Spleen (tissue), 13 donors: ENCODE measurements at places on chromosomes 12 and 14. TPM values are rescaled to one million over a fixed set of nuclear protein-coding genes. Genes with fewer than 3 reads are reported as not detected.

The TSPAN8 gene
- 0.21 TPM for polyA plus RNA-seq

The TMEM253 gene
- 0.15 TPM for polyA plus RNA-seq

The CRACR2A gene
- 3.3 TPM for polyA plus RNA-seq

The TECPR2 gene
- 1.2 TPM for polyA plus RNA-seq

The RIPK3 gene
- 14.7 TPM for polyA plus RNA-seq

The DUSP16 gene
- polyA plus RNA-seq: 2.2 TPM

DNA sequence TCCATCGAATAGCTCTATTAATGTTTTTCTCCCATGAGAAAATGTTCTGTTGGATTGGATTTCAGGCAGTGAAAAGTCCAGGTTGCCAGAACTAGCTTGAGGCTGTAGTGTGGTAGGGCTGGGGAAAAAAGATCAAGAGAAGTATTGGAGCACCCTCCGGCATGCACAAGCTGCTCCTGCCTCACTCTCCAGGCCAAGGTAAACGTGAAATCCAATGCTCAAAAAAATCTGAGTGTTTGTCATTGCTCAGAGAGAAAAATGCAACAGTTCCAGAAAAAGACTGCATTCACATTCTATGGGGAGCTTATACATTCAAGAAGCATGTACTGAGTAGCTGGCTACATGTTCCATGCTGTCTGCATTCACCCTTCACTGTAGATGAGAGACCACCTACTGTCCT, 680.9 kb upstream of the TBX3 start:
- no peak for DNase-seq

DNA sequence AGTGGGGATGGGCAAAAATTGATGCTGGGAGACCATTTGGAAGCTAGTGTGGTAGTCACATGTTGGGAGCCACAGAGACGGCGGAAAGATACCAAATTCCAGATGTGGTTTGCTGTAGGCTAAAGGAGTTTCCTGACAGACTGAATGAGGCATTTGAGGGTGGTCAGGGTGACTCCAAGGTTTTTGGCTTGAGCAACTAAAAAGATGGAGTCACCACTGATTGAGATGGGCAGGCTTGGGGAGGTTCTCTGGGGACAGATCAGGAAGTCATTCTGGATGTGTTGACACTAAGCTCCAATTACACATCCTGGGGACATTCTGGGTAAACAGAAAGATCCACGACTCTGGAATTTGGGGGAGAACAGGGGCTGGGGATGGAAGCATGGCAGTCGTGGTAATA, 15.5 kb upstream of the SERPINA9 start:
- no peak for DNase-seq

- no peak for DNase-seq
Observed at GRCh38 chr14:69845787-69846186, 33.4 kb upstream of the SMOC1 start.

DNA sequence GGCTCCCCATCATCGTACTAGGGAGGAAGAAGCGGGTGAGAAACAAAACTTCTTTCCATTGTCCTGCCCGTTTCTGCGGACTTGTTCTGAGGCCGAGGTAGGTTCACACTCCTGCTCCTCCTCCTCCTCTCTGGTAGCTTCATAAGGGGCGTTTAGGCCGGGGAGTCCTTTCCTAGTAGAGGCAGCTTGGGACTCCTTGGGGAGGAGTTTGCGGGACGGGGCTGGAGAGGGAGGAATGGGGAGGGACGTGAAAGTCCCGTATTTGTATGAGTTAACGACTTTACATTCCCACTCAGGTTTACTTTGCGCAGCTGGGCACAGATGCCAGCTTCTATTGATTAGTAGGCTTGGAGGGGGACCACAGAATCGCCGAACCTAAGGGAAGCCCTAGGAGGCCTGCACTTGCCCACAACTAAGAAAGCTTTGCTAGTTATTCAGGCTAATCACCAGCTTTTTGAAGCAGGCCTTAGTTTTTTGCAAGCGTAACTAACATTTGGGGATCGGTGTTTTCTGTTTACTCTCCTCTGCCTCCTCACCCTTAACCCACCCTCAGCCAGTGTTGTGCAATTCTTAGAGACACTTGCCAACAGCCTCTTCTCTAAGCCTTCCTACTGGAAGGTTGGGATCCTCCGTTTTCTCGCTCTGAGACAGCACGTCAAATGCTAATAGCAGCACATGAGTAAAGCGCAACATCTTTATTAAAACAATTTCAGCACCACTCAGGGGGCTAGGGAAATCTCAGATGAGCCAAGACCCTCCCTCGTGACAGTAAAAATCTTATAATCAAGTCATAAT, 499 bp downstream of the RNASE4 start:
- DNase-seq: no peak

- no peak for DNase-seq
Observed at GRCh38 chr12:70648831-70649230, 11.6 kb upstream of the PTPRB start.

DNA sequence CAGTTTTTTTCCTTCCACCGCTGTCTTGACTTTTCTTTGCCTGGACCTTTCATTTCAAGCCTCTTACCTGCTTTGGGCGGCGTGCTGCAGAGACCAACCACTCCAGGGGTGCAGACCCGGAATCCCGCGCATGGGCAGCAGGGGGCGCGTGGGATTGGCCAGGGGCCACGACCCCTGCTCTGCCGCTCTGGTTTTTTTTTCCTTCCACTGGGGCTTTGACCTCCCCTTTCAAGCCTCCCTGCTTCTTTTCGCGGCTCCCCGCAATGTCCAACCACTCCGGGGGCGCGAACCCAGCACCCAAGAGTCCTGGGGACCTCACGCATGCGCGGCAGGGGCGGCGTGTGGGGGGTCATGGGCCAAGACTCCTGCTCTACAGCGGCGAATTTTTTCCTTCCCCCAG, 325.1 kb downstream of the ALG10 start:
- no peak for DNase-seq

DNA sequence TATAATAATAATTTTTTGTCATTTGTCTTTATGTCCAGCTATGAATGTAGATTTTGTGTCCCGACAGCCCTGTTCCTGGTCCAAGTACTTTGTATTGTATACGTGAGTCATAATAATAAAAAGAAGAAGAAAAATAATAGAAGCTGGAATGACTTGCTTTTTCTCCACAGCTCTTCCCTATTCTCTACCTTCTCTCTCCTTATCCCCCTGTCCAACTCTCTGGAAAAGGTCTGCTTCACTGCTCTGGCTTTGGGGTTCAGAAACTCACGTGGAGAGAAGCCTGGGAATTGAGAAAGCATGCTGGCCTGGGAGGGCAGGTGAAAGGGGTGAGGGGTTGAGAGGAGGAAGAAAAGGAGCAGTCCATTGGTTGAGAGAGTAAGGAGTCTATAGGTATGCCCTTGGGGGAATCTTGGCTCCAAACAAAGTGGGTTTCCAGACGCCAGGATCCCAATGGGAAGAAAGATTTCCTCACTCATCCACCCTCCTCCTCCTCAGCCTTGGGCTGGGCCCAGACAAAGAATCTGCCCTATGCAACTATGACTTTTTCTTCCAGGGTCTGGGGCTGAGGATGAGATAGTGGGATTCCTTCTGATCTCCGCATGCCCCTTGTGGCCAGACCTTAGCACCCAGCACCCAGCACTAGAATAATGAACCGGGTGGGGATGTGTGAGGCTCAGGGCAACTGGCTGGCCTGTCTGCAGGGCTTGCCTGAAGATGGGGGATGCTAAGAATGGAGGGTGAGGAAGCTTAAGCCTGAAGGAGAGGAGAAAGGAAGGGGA, 4.0 kb downstream of the HOXC8 start:
- no peak for DNase-seq

DNA sequence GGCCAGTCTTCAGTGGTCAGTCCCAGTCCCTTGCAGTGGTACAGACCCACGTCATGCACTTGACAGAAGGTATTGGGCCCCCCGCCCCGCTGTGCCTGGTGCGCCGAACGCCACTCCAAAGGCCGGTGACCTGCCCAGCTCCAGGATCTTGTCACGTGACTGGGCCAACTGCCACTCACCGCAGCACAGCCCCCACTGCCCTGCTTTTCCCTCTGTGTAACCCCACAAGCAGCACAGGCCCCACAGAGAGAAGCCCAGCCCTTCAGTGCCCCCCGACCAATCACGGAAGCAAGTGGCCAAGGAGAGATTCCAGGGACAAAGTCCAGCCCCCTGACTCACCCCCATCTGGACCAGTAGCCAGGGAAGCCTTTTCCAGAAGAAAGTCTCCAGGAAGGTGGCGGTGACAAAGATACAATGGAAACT, 498 bp downstream of the GPR132 start:
- DNase-seq: peak; percentile 92

GRCh38 chr12:124314207-124314606, 19.3 kb downstream of the RFLNA start:
- no peak for DNase-seq

DNA sequence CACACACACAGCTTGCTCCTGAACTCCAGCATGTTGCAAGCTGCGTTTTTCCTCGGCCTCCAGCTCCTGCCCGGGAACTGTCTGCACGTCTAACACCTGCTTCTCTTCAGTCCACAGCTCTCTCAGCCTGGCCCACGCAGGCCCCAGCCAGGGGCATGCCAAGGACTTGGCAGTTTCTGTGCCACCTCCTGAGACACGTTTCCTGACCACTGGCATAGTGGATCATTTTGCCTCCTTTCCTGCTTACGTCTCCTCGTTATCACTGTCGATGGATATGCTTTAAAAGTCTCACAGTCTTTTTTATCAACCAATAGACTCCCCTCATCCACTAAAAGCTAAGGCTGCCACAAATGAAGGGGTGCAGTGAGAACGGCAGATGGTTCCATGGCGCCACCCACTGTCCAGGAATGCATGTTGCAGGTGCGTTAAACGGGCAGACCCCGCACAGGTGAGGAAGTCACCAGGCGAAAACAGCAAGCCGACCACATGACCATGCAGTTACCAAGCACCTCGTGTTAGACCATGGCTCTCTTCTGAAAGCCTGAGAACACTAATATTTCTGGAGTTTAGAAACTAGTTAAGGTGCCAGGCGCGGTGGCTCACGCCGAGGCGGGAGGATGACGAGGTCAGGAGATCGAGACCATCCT, 14.7 kb upstream of the TEAD4 start:
- peak; percentile 77 for DNase-seq

GRCh38 chr12:43895580-43896206, 59.8 kb downstream of the TMEM117 start:
- no peak for DNase-seq

- DNase-seq: no peak
Observed at GRCh38 chr14:58699681-58700205, 62.0 kb downstream of the DACT1 start.

GRCh38 chr12:78145398-78145797, 314.7 kb downstream of the NAV3 start:
- DNase-seq: no peak

DNA sequence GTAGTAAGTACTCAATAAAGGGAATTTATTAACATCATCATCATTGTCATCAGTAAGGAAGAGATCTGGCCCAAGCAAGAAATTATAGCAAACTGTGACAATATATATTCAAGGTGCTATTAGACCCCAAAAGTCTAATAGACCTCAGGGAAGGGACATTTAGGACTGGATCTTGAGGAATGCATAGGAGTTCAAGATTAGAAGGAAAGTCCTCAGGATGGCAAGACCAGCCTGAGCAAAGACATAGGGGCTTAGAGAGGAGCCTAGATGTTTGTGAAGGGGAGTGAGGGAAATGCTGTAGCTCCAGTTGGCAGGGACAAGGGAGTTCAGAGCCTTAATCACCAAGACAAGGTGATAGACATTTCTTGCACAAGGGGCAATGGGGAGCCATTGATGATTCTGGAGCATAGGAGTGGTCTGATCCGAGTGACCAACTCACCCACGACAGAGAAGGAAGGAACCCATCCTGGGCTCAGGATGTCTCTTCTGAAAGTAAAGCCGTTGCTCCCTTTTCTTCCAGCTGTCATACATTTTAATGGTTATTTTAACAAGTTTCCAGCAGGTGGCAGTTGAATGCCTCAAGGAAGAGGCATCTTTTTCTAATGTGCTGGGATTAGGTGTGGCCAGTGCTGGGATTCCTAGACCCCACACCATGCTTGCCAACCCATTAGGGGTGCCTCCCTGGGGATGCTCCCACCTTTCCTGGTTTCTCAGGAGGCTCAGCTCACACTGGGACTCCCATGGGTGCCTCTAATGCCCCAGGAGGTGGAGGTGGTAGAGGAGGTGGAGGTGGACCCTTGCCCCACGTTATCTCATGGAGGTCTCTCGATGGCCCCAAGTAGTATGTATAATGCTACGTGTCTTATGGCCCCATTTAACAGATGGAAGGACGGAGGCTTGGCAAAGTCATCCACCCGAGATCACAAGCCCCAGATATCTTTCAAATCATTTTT, 37.8 kb downstream of the PHETA1 start:
- no peak for DNase-seq

GRCh38 chr12:43884683-43885410, 49.0 kb downstream of the TMEM117 start:
- DNase-seq: no peak

- DNase-seq: no peak
Observed at GRCh38 chr12:116950628-116951325, 40.0 kb downstream of the FBXW8 start.

DNA sequence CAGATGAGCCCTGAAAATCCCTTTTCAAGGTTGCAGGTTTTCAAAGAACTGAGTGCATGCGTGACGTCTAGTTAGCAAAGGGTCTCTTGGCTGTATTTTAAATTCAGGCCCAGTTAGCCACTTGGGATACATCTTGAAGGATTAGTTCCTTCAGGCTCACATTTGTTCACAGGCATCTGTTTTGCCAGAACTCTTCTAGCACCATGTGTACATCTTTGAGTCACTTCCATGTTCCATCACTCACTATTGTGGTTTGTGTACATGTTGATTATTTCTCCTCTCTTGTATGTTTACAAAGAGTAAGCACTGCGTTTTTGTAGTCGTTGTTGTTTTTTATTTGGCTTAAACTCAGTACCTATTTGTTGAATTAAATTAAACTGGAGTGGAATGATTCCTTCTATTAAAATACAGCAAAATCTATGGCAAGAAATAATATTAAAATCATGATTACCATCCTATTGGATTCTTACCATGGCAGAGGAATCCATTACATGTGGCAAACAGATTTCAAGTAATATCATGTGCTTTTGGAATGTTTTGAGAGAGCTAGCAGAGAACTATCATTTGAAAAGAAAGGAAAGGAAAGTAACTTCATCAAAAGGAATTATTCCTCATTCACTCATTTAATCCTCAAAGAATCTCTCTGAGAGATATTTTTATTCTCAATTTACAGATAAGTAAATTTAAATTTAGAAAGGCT, 438.9 kb upstream of the FAR2 start:
- DNase-seq: no peak

GRCh38 chr12:121300083-121300819, 3.7 kb upstream of the CAMKK2 start:
- DNase-seq: no peak

- DNase-seq: no peak
Observed at GRCh38 chr14:56087671-56088471, 30.3 kb upstream of the PELI2 start.

DNA sequence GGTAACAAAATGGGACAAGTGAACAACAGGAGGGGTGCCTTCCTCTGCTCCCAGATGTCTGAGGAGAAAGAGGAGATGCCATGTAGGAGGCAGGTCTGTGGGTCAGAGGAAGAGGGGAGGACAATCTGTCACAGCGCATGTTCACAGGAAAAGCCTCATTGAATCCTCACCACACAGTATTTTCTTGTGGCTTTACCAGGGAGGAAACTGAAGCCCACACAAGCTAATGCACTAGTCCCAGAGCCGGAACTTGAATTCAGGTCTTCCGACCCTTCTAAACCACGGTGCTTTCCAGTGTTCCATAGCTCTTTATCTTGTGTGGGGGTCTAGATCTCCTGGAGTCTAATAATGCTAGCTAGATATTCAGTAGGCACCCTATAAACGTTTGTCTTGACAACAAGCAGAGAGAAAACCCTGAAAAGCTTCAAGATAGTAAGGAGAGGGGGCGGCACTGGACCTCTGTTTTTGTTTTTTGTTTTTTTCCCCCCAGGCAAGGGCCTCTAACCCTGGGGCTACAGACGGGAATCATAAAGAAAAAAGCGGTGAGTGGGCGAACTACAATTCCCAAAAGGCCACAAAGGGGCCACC, 371 bp upstream of the SHMT2 start:
- no peak for DNase-seq
